Testis (tissue), 5 donors: ENCODE measurements at places on chromosomes 5 and 9.
A peak's percentile ranks its signal among the peaks of the same experiment; 100 is the strongest.

- H3K27ac ChIP-seq = no peak overlapping the region
- H3K27me3 ChIP-seq = no peaks in the 10 kb centered on the region
- no peaks in the 10 kb centered on the region for H3K36me3 ChIP-seq
- DNase-seq = no peak
Measured at GRCh38 chr9:33794560-33794959, 801 bp upstream of the PRSS3 start.

GRCh38 chr5:91373600-91373999 lies 9.5 kb downstream of the ARRDC3 start:
- peaks cover 3% of the 10 kb centered on the region for H3K36me3 ChIP-seq
- no peak overlapping the region for H3K27ac ChIP-seq
- no peaks in the 10 kb centered on the region for H3K27me3 ChIP-seq
- peaks cover 10% of the 10 kb centered on the region for H3K4me1 ChIP-seq
- DNase-seq = no peak

DNA sequence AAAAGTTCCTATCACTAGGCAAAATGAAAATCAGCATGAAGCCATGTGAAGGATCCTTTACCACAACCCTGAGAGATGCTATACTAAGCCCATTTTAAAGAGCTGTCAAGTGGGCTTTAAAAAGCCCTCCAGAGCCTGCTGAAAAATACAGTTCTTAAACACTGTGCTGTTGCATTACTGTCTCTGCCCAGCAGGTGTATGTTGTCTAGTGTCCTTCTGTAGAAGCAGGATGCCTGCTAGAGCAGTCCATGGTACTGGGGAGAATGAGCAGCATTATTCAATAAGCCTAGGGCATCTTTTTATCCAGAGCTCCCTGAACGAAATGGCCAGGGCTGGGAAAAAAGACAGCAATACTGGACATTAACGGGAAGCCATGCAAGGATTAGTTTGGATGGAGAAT lies 126.2 kb upstream of the PLCXD3 start:
- DNase-seq = peak; percentile 37
- H3K27me3 ChIP-seq = no peaks in the 10 kb centered on the region
- no peak overlapping the region for H3K4me3 ChIP-seq
- no peaks in the 10 kb centered on the region for H3K36me3 ChIP-seq
- H3K27ac ChIP-seq = no peak overlapping the region

DNA sequence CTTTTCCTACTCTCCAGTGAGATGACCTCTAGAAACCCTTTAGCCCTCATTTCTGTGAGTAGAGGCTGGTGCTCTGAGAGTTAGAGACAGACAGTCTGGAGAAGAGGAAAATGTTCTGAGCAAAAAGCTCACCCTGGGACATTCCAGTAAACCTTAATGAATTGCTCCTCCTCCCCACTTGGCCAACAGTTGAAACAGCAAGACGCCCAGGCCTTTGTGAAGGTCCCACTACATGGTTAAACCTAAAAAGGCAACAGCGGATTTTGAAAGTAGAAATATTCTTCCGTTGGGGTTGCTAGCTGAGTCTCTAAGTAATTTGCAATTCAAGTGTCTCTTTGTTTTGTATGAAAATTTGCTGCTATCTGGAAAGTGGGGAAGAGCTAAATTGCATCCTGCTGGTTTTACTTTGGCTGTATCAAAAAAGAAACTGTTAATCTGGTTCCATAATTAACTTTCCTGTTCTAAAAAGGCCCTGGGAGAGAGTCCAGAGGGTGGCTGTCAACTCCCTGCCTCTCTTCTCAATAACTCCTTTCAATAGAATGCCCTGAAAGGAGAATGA lies 63.8 kb downstream of the ATP10B start:
- no peaks in the 10 kb centered on the region for H3K4me1 ChIP-seq
- H3K36me3 ChIP-seq = no peaks in the 10 kb centered on the region

DNA sequence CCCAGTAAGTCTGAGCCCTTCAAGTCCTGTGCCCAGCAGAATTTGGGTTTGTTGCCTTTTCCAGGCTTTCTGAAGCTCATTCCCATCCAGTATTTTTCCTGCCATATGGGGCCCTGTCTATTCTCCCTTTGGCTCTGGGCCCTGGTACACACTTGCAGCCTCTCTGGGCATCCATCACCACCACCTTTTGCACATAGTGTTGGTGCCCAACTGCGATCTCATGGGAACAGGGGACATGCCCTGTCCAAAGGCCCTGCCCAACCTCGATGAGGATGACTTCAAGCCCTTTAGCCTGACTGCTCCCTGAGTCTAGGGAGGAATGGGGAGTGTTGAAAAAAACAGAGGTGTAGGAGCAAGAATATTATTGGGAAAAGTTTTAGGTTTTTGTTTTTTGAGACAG lies 11.5 kb downstream of the RGS3 start:
- no peak overlapping the region for H3K27ac ChIP-seq
- DNase-seq = peak; percentile 3
- no peaks in the 10 kb centered on the region for H3K36me3 ChIP-seq
- H3K27me3 ChIP-seq = no peaks in the 10 kb centered on the region
- no peaks in the 10 kb centered on the region for H3K4me1 ChIP-seq

- no peak overlapping the region for H3K4me3 ChIP-seq
- H3K27ac ChIP-seq = no peak overlapping the region
- DNase-seq = no peak
Measured at GRCh38 chr5:42680046-42680445, 76.6 kb upstream of the CCDC152 start.

DNA sequence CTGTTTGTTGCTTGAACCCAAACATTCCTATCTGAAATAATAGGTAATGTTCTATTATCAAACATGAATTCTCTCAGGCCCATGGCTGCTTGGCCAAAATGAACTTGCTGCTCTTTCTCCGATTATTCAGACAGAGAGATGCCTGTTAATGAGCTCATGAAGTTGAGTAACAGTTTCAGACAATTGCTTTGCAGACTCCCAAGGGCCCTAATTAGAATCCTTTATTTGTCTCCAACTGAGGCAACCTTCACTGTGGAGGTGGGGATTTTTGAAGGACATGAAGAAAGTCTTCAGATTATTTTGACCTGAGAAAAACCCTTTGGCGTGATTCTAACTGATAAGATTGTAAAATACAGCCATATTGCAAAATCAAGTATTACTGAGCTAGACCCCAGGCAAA lies 466.7 kb downstream of the NFIB start:
- no peak overlapping the region for H3K27ac ChIP-seq
- H3K27me3 ChIP-seq = no peaks in the 10 kb centered on the region
- H3K36me3 ChIP-seq = no peaks in the 10 kb centered on the region
- H3K4me1 ChIP-seq = no peaks in the 10 kb centered on the region

DNA sequence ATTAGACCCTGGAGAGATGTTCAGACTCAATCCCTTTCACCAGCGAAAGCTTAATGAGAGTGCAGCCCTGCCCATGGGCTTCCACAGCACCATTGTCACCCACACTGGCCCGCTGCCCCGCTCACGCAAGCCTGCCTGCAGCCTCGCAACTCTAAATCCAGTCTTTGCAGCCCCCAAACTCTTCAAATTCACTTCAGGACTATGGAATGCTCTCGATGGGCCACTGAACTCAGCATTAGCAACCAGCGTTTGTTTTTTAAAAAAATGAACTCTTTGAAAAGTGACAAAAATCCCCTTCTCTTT lies 17.1 kb downstream of the DCANP1 start:
- no peaks in the 10 kb centered on the region for H3K27me3 ChIP-seq
- H3K36me3 ChIP-seq = no peaks in the 10 kb centered on the region
- no peaks in the 10 kb centered on the region for H3K4me1 ChIP-seq
- DNase-seq = no peak
- H3K27ac ChIP-seq = no peak overlapping the region

GRCh38 chr9:105930011-105930627 lies 235.8 kb downstream of the TMEM38B start:
- no peak overlapping the region for H3K27ac ChIP-seq
- DNase-seq = peak; percentile 16
- H3K4me1 ChIP-seq = no peaks in the 10 kb centered on the region
- no peaks in the 10 kb centered on the region for H3K27me3 ChIP-seq
- H3K4me3 ChIP-seq = no peak overlapping the region
- H3K36me3 ChIP-seq = no peaks in the 10 kb centered on the region

- no peaks in the 10 kb centered on the region for H3K36me3 ChIP-seq
- peaks cover 5% of the 10 kb centered on the region for H3K4me1 ChIP-seq
- DNase-seq = no peak
- no peak overlapping the region for H3K4me3 ChIP-seq
- no peaks in the 10 kb centered on the region for H3K27me3 ChIP-seq
Measured at GRCh38 chr5:34045023-34045422, 2.0 kb upstream of the C1QTNF3 start.

DNA sequence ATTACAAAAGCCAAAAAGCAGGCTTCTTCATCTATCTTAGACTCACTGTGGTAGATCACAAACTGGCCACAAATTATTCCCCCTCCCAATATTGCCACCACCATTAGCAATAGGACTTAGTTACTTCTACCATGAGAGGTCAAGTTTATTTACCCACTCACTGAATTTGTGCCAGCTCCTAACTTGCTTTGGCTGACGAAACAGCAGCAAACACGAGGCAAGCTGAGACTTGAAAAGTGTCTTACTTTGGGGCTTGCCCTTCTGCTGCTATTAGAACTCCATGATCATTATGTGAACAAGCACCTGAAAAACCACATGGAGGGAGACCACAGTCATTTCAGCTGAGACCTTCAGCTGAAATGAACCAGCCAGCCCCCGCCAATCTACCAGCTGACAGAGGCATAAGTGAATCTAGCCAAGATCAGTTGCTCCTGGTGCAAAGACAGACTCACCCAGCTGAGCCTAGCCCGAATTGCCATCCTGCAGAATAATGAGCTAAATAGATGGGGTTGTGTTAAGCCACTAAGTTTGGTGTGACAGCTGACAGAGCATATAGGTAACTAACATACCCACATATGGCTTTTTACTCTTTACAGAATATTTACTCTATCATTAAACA lies 5.7 kb downstream of the WDR41 start:
- no peak overlapping the region for H3K27ac ChIP-seq
- peaks cover 5% of the 10 kb centered on the region for H3K4me1 ChIP-seq
- no peak overlapping the region for H3K4me3 ChIP-seq
- H3K36me3 ChIP-seq = no peaks in the 10 kb centered on the region

DNA sequence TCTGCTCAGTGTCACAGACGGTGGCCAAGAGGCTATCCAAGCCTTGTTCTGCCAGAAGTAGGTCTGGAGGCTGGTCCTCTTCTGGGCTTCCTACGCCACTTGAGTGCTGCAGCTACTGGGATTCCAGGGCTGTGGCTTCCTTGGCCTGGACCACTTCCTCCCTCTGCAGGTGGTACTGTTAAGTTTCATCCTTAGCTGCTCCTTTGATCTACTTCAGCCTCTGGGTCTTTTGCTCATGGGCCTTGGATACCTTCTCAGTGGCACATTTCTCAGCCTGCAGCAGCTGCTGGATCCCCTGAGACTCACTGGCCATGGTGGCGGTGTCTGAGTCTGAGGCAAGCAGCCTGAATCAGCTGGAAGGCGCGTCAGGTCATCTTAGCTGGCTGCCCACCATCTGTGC lies 10.3 kb downstream of the CNOT8 start:
- H3K4me1 ChIP-seq = peaks cover 41% of the 10 kb centered on the region
- H3K27ac ChIP-seq = peak overlapping the region; percentile 85
- peak; percentile 72 for DNase-seq
- H3K4me3 ChIP-seq = no peak overlapping the region
- no peaks in the 10 kb centered on the region for H3K27me3 ChIP-seq
- H3K36me3 ChIP-seq = no peaks in the 10 kb centered on the region

GRCh38 chr9:24293386-24293785 lies 252.3 kb downstream of the IZUMO3 start:
- H3K4me1 ChIP-seq = no peaks in the 10 kb centered on the region
- no peak for DNase-seq
- no peaks in the 10 kb centered on the region for H3K36me3 ChIP-seq

GRCh38 chr9:89601306-89601705 lies 3.5 kb upstream of the GADD45G start:
- no peaks in the 10 kb centered on the region for H3K36me3 ChIP-seq
- peaks cover 8% of the 10 kb centered on the region for H3K4me1 ChIP-seq
- H3K27ac ChIP-seq = no peak overlapping the region
- H3K27me3 ChIP-seq = no peaks in the 10 kb centered on the region
- DNase-seq = no peak

DNA sequence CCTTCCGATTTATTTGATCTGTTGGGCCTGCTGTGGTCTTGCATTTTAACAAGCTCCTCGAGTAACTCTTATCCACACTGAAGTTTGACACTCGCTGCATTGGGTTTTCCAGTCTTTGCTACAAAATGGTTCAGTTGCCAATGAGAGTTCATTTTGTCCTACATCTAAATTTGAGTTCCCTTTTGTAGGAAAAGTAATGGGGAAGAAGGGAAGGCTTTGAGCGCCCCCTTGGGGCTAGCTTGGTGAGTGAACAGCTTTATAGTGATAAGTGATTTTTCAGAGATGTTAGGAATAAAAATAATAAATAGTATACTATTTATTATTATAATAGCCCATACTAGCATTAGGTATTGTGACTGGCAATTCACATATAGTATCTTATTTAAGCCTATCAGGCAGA lies 89.9 kb upstream of the GNAQ start:
- H3K27ac ChIP-seq = no peak overlapping the region
- DNase-seq = peak; percentile 81
- no peaks in the 10 kb centered on the region for H3K4me1 ChIP-seq
- H3K4me3 ChIP-seq = no peak overlapping the region

DNA sequence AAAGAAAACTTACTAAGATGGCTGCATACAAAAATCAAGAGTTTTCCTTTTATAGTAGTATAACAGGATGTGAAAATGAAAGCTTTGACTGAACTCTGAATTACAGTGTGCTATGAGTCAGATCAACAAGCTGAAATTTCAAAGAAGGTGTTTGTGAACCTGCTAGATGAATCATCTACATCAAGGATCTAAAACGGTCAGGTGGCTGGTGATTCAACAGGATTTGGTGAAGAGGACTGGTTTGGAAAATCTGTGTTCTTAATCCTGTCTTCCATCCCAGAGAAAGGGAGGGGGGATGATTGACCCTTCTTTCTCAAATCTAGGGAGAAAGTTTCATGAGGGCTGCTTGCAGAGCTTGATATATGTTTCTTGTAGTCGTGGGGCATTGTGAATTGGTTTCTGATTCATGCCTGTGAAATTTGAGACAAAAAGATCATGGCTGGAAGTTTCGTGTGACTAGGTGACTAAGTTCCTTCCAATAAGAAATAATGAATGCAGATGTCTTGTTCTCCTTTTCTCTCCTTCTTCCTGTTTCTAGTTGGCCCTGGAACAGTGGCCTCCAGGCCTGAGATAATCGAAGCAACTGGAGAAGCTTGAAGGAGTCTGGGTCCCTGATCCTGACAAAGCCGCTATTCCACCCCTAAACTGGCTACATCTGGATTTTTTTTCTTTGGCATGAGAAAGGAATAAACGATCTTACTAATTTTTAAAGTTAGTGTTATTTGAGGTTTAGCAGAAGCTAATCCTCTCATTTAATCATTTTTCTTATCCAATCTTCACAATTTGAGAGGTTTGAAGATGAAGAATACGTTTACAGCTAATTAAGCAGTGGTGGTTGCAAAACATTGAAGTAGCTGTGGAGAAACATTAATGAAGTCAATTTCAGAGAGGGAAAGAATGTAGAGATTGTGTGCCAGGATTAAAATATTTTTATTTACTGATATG lies 67.2 kb downstream of the MRPS30 start:
- DNase-seq = no peak
- H3K4me1 ChIP-seq = no peaks in the 10 kb centered on the region
- H3K27ac ChIP-seq = no peak overlapping the region
- no peak overlapping the region for H3K4me3 ChIP-seq

GRCh38 chr9:32627394-32627954 lies 8.0 kb downstream of the TAF1L start:
- H3K36me3 ChIP-seq = no peaks in the 10 kb centered on the region
- no peak for DNase-seq
- H3K4me3 ChIP-seq = no peak overlapping the region
- H3K27ac ChIP-seq = no peak overlapping the region

- no peaks in the 10 kb centered on the region for H3K27me3 ChIP-seq
- no peaks in the 10 kb centered on the region for H3K4me1 ChIP-seq
- no peaks in the 10 kb centered on the region for H3K36me3 ChIP-seq
- no peak for DNase-seq
Measured at GRCh38 chr9:16552252-16552651, 318.2 kb downstream of the BNC2 start.
